Bronchus fibroblast of lung (primary cell): ENCODE measurements at places on chromosomes 1 and 21. TPM values are rescaled to one million over a fixed set of nuclear protein-coding genes. Genes with fewer than 3 reads are reported as not detected.

SLC50A1 gene
- 39.2 and 53.4 TPM in 2 replicates for total RNA-seq

C1orf141 gene
- not detected in 2 replicates for total RNA-seq

RAP1GAP gene
- total RNA-seq = not detected in 2 replicates

PLA2G4A gene
- total RNA-seq = 1.9 and 2.0 TPM in 2 replicates

TMEM51 gene
- total RNA-seq = 6.6 and 7.0 TPM in 2 replicates

TDRD5 gene
- total RNA-seq = not detected in 2 replicates

RSPO1 gene
- under 0.01 and 0.17 TPM in 2 replicates for total RNA-seq
